Prostate gland (tissue), 2 donors: ENCODE measurements at places on chromosomes 7 and 10. TPM values are rescaled to one million over a fixed set of nuclear protein-coding genes. Genes with fewer than 3 reads are reported as not detected.

GRCh38 chr7:151735851-151736402 lies 141.0 kb downstream of the PRKAG2 start:
- no peaks in the 10 kb centered on the region for H3K36me3 ChIP-seq
- H3K4me3 ChIP-seq = peak overlapping the region; percentile 7
- peak overlapping the region; percentile 65 for H3K27ac ChIP-seq

- no peak overlapping the region for H3K27ac ChIP-seq
- H3K27me3 ChIP-seq = no peaks in the 10 kb centered on the region
- no peak for DNase-seq
- no peaks in the 10 kb centered on the region for H3K36me3 ChIP-seq
- H3K4me1 ChIP-seq = no peaks in the 10 kb centered on the region
Observed at GRCh38 chr10:43233601-43234430, 33.0 kb downstream of the RASGEF1A start.

DNA sequence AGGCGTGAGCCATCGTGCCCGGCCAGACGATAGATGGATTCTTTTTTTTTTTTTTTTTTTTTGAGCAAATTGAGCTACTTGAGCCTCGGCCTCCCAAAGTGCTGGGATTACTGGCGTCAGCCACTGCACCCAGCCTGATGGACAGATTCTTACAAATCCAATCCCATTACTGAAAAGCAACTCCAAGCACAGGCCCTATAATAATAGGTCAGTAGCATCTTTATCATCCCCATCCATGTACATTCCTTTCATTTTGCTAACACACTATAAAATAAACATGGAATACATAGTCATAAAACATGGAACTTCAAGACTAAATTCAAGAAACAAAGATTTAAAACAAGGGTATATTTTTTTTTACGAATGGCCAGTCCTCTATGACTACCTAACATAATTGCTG lies 16.0 kb upstream of the RSBN1L start:
- H3K36me3 ChIP-seq = no peaks in the 10 kb centered on the region
- H3K27ac ChIP-seq = no peak overlapping the region
- no peak for DNase-seq
- peaks cover 4% of the 10 kb centered on the region for H3K4me1 ChIP-seq

- no peaks in the 10 kb centered on the region for H3K36me3 ChIP-seq
- H3K27ac ChIP-seq = no peak overlapping the region
- H3K27me3 ChIP-seq = no peaks in the 10 kb centered on the region
- no peaks in the 10 kb centered on the region for H3K4me1 ChIP-seq
Observed at GRCh38 chr7:21920936-21921335, 24.8 kb downstream of the CDCA7L start.

GRCh38 chr7:70787771-70788170 lies 344.2 kb upstream of the GALNT17 start:
- DNase-seq = no peak
- H3K36me3 ChIP-seq = no peaks in the 10 kb centered on the region
- no peaks in the 10 kb centered on the region for H3K4me1 ChIP-seq
- no peak overlapping the region for H3K27ac ChIP-seq
- no peak overlapping the region for H3K4me3 ChIP-seq

- H3K36me3 ChIP-seq = no peaks in the 10 kb centered on the region
- H3K4me3 ChIP-seq = peak overlapping the region; percentile 74
- DNase-seq = no peak
- no peaks in the 10 kb centered on the region for H3K27me3 ChIP-seq
Observed at GRCh38 chr10:73253225-73253555, 746 bp upstream of the MRPS16 start.

DNA sequence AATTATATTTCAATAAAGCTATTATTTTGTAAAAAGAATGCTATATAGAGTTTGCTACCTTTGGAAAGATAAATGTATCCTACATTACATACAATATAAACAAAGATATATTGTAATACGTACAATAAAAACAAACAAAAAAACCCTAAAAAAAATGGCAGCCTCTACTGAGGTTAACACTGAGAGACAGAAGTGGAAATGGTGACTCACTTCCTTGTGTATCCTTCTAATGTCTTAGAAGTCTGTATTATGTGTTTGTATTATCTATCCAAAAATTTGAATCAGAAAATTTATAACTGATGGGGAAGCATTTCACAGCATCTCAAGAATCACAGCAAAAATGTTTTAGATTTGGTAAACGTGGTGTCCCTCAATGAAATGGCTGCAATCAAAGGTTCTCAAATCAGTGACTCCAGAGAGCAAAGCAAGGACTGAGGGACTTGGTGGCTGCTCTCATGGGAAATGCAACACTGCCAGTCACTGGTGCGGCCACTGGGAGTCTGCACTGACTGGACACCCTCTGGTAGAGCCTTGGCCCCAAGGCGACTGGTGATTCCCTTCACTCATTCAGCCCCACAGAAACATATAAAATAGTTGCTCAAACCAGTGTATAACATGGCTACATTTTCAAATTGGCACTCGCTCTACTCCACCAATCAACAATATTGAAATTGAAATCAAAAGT lies 53.8 kb downstream of the PANK1 start:
- no peak for DNase-seq
- H3K4me1 ChIP-seq = no peaks in the 10 kb centered on the region
- no peak overlapping the region for H3K27ac ChIP-seq

Gene LRIT1
- 1.1 TPM for total RNA-seq

Gene SKIDA1
- 4.3 TPM for total RNA-seq

Gene HOGA1
- total RNA-seq = 2.7 TPM
